Activated naive CD4-positive, alpha-beta T cell (primary cell): ENCODE measurements at places on chromosomes 12 and 14.

- DNase-seq: no peak
Observed at GRCh38 chr12:56315249-56315621, 553 bp downstream of the CNPY2 start.

DNA sequence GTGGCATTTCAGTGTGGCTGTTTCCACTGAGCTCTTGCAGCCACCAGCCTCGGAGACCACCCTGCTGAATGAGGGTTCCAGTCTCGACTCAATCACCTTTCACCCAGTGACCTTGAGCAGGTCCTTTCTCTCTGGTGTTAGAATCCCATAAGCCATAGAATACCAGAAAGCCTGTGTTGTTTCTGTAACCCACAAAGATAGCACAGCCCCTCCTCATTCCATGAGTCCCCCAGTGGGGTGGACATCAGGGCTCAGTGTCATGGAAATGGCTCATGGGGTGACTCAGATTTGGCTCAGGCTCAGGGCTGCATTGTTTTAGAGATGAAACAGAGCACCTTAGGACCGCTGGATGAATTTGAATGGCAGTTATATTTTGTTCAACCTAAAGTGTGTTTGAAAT is 171.5 kb downstream of the PTPN11 start:
- no peak for DNase-seq

- no peak for DNase-seq
Observed at GRCh38 chr12:33825986-33826602, 196.2 kb upstream of the ALG10 start.

- no peak for DNase-seq
Observed at GRCh38 chr14:65637780-65638179, 225.2 kb downstream of the FUT8 start.

- DNase-seq: no peak
Observed at GRCh38 chr14:103296987-103297386, 37.0 kb upstream of the EIF5 start.

GRCh38 chr14:102929241-102930137 is 7.0 kb downstream of the AMN start:
- no peak for DNase-seq

- no peak for DNase-seq
Observed at GRCh38 chr12:47870175-47870781, 34.5 kb downstream of the VDR start.

DNA sequence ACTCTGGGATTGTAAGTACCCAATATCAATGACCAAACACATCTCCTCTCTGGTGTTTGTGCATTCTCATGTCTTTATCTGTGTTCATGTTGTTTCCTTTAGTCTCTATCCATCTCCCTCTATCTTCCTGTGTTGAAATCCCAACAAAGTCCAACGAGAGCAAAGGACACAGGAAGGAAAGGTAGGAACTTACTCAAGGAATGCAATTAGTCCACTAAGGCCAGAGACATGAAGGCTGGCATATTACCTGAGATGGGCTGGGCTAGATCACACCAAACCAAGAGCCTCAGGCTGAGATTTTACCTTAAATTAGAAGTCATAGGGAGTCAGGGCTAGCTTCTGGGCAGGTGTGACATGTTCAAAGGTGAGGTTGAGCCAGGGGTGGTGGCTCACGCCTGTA is 14.3 kb upstream of the LGALS3 start:
- no peak for DNase-seq

DNA sequence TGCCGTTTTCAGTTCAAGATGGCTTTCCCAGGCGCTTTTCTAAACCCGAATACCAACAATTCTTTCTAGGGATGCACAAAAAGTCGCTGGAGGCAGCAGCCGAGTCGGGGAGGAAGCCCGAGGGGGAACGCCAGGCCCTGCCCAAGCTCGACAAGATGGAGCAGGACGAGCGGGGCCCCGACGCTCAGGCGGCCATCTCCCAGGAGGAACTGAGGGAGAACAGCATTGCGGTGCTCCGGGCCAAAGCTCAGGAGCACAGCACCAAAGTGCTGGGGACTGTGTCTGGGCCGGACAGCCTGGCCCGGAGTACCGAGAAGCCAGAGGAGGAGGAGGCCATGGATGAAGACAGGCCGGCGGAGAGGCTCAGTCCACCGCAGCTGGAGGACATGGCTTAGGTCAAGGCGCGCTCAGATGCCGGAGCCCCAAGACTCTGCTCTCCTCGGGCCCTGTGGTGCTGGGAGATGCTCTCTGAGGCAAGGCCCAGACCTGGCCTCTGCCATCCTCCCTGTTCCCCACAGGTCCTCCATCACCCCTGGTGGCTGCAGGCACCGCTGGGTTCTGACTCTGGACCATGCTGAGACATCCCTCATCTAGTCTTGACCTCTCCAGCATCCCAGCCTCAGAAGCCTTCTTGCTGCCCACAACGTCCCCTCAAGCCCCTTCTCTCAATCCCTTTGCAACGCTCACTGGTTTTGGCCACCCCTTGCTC is 21.4 kb downstream of the VSX2 start:
- DNase-seq: no peak

- DNase-seq: no peak
Observed at GRCh38 chr14:39434401-39434800, 2.2 kb upstream of the FBXO33 start.

GRCh38 chr14:23521785-23522640 is 29.6 kb downstream of the ZFHX2 start:
- no peak for DNase-seq

- DNase-seq: no peak
Observed at GRCh38 chr12:94954029-94954685, 49.3 kb downstream of the NDUFA12 start.

GRCh38 chr12:126668961-126669360 is 1598.0 kb upstream of the TMEM132C start:
- DNase-seq: no peak

GRCh38 chr14:33871394-33871793 is 79.5 kb downstream of the EGLN3 start:
- DNase-seq: no peak

GRCh38 chr12:131528667-131529066 is 182.2 kb upstream of the SFSWAP start:
- no peak for DNase-seq

GRCh38 chr14:88476214-88476774 is 78.5 kb downstream of the PTPN21 start:
- DNase-seq: no peak

DNA sequence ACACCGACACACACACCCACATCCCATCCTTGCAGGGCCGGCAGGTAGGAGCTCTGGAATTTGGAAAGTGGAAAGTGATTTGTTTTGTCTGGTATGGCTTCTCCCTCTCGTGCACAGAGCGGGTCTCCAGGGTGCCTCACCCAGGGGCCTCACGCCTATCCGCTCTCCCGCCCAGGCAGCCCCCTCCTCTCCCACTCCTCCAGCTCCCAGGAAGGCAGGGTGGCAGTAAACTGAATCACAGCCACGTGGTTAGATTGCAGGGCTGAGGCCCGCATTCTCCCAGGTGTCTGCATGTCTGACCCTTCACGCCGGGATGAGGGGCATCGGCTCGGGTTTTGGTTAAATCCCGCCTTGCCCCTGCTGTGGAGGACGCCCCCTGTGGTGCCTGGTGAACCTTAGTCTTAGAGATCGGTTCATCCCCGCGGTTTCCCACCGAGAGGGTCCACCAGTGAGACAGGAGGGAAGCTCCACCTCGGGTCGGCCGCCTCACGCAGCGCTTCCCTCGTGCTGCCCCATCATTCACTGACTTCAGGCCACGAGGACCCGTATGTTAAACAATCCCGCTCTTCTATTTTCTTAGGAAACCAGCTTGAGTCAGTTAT is 64.4 kb downstream of the ADGRD1 start:
- no peak for DNase-seq

DNA sequence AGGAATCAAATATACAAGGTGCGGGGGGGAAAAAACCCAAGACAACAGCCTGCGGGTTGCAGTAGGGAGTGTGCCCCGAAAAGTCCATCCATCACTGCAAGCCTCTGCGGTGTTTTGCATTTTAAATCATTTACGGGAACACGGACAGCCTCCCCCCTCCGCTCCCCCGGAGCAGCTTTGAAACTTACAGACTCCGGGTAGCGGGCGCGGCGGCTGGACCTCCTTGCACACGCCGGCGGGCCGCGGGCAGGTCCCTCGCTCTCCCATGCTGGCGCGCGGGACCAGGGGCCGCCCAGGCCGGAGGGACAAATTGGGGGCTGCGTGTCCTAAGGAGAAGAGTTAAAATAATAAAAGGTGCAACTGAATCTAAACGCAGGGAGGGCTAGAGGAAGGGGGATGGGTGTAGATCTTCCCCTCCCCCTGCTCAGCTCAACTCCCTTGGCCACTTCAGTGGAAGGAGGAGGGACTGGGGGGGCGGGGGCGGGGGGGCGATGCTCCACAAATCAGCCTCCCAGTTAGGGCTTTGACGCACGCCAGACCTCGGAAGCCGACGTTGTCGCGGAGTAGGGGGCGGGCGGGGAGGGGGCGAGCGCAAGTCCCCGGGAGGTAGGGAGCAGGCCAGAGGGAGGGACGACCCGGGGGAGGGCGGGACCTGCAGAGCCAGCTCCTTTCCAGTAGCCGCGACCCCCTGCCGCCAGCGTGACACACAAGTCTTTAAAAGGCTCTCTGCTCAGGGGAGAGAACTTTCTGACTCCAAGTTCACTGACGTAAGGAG is at the start of gene KCNJ8:
KCNJ8 (minus strand) TSS at position 349 of the 775 bp plus-strand sequence. CDS start 1,090 bp downstream, outside the sequence.
- no peak for DNase-seq

DNA sequence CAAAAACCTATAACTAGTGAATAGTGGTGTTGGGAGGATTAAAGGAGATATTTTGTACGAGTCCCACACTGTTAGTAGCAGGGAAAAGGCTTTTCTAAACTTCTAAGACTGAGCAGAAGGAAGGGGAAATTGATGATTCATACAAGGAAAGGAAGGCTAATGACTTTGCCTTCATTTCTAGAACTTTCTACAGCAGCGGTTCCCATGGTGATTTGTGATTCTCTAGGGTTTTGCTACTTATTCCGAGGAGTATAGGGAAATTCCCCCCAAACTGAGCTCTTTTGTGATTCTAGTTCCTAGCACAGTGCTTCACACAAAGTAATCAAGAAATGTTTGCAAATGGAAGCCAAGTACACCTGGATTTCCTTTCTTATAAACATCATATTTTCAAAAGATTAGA is 23.8 kb upstream of the PWP1 start:
- DNase-seq: no peak

- DNase-seq: no peak
Observed at GRCh38 chr12:95637471-95638155, 86.3 kb upstream of the USP44 start.
